ENCODE measurements at places on chromosomes 16 and 17. TPM values are rescaled to one million over a fixed set of nuclear protein-coding genes. Genes with fewer than 3 reads are reported as not detected.

Gene CYBC1
- 44.6 TPM for polyA plus RNA-seq

Gene NSF
- polyA plus RNA-seq: 36.8 TPM

GRCh38 chr17:9928601-9929333 is 23.7 kb upstream of the RCVRN start:
- DNase-seq: peak; percentile 49

DNA sequence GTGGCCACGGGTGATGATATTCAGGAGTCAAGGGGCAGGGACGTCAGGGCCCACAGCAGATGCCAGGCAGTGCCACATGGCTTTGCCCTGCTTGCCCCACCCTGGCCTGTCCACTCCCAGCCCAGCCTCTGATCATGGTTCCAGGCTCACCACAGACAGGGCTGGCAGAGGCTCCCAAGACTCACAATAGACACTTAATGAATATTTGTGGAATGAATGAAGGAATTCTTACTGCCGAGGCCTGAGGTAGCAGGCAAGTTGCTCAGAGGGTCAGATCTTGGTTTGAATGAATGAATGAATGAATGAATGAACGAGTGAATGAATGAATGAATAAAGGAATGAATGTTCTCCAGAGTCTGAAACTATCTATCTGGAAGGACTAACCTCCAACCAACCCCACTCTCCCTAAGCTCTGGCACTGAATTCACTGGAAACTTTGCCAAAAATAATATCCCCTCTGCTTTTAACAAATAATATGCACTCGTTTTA is 60.9 kb downstream of the RAI1 start:
- DNase-seq: no peak

DNA sequence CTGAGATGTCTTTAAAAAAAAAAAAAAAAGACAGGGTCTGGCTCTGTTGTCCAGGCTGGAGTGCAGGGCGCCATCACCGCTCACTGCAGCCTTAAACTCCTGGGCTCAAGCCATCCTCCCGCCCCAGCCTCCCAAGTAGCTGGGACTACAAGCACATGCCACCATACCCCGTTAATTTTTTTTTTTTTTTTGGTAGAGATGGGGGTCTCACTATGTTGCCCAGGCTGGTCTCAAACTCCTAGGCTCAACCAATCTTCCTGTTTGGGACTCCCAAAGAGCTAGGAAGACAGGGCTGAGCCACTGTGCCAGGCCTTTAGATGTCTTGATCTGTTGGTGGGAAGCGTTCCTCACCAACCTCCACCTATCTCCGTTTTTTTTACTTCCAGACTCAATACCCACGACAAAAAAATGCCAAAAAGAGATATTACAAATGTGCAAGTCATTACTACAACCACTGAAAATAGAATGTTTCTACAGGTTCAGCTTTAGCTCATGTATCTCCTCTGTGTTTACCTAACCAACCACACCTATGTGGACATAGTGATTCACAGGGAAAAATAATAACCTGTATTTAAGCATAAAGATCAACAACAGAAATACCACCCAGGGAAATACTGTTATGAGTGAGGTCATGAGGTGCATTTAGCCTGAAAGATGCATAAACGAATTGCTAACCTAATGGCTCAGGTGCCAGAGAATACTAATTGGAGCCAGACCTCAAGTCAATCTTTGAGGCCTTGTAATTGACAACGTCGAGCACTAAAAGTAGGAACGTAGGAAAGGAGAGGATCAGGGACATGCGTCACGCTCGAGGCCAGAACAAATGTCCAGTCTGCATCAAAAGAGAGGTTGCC is 22.6 kb downstream of the NACA2 start:
- no peak for DNase-seq

DNA sequence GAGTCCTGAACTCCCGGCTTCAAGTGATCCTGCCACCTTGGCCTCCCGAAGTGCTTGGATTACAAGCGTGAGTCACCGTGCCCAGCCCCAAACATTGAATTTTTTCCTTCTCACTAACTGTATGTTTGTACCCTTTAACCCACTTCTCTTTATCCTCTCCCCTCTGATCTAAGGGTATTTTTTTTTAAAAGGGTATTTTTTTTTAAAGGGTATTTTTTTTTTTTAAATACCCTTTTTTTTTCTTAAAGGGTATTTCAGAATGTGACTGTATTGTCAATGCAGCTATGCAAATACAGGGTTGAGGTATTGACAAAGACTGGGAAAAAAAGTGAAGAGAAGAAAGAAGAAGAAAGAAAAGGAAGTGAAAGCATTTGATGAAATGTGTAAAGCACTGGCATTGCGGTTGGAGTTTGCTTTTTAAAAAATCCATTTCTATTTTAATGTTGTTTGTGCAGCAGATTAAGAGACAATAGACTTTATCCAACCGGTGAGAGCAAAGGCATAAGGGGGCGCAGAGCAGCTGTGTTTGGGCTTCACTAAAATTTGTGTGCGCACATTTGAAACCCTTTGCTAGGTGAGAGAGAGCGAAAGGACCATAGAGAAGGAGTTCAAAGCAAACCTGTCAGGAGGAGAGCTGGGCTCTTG is 42.4 kb downstream of the SYT17 start:
- no peak for DNase-seq

- no peak for DNase-seq
Measured at GRCh38 chr16:27841061-27841801, 222.3 kb downstream of the GSG1L start.

DNA sequence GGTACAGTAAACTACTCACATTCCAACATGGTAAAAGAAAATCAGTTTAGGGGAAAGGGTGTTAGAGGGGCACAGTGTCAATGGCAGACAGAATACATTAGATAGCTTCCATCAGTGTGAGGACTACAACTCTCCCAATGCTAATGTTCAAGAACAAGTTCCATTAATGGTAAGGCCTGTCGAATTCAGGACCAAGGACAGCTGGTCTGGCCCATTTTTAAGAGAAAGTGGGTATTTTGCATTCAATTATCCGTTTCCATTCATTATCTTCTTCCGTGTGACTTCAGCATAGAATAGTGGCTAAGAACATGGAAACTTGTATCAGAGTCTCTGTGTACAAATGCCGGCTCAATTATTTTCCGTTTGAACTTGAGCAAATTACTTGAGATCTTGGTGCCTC is 98.4 kb downstream of the XYLT1 start:
- DNase-seq: no peak

DNA sequence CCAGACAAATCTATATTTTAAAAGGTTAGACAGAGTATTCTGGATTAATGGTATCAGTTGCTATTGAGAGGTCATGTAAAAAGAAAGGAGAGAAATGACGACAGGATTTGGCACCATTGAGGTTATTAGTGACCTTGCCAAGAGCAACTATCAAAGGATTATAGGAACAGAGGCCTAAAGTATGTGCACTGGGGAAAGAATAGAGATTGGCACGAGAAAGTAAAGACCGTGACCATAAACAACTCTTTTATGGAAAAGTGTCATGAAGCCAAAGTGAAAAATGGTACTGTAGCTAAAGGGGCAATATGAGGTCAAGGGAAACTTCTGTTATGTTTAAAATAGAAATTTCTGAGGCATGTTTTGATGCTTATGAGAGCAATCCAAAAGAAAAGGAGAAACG is 115.2 kb upstream of the KIF2B start:
- no peak for DNase-seq

GRCh38 chr17:69609473-69610305 is 195.2 kb downstream of the MAP2K6 start:
- DNase-seq: no peak

Measured in right renal cortex interstitium (tissue), 3 donors.